Activated CD8-positive, alpha-beta memory T cell treated with anti-CD3 and anti-CD28 coated beads for 1 hour (primary cell): ENCODE measurements at places on chromosomes 1 and 21.

DNA sequence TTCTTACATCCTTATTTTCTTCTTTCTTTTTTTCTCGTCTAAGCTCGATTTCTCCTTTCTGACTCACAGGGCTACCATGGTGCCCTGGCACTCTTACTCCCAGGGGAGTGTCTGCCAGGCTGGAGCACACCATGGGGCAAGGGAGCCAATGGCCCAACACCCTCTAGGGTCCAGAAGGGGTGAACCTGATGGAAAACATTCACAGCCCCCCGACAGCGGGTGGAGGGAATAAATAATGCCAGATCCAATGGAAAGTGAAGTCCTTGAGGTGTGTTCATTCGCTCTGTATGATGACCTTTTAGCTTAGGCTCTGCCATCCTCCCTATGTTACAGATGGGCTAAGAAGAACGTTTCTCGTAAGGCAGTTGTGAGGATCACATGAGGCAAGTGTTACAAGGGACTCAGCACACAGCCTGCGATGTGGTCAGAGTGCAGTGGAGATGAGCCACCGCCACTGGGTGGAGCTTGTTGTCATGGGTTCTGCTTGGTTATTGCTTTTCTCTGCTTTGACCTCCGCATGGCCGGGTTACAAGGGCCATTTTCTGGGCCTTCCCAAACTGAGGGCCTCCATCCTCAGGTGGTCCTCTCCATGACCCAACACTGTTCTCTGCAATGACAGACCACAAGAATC lies 3.5 kb upstream of the FCMR start:
- DNase-seq: peak; percentile 43

DNA sequence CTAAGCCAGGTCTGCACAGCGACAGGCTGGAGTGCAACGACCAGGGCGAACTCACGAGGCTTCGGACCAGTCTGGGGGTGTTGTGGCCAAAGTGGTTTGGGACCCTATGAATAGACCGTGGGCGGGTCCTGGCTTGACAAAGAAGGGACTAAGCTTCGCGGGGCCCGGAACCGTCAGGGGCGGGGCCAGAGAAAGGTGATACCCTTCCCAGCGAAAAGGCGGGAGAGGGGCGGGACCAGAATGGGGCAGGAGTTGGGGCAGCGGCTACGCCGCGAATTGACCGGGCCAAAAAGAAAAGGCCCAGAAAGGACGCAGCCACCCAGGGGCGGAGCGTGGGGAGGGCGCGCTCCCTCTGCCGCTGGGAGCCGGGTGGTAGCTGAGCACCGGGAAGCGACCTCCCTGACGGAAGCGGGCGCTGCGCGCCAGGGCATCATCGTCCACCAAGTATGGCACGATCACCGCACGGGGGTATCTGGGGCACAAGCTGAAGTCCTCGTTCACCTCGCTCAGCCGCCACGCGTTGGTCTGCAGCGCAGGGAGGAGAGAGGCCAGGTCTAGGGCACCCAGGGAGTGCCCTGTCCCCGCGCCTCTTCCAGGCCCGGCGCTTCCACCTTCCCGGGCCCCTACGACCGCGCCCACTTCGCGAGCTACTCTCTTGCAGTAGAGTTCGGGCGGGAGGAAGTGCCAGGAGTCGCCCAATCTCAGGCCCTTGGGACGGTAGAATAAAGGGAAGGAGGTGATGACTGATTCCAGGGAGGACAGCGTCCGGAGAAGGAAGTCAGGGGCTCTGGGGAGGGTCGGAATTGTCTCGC lies 6.7 kb upstream of the FAM167B start:
- no peak for DNase-seq

DNA sequence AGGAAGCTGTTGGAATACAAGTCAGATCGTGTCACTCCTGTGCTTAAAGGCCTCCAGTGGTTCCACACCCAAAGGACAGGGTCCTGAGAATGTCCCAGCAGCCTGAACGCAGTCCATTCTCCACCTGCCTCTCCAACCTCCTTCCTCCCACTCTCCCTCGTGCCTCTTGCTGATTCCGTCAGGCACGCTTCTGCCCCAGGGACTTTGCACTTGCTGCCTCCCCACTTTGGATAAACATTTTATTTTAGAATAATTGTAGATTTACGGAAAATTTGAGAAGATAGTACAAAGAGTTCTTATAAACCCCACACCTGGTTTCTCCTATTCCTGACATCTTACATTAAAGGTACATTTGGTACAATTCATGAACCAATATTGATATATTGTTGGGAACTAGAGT lies 28.4 kb upstream of the LDLRAP1 start:
- no peak for DNase-seq

- DNase-seq: no peak
These were observed 30.0 kb downstream of the ADAMTS1 start for GRCh38 chr21:26815197-26815596.

- DNase-seq: no peak
These were observed 20.5 kb upstream of the KCNE2 start for GRCh38 chr21:34343347-34343746.

GRCh38 chr1:41439234-41439633 lies 45.2 kb downstream of the EDN2 start:
- no peak for DNase-seq

DNA sequence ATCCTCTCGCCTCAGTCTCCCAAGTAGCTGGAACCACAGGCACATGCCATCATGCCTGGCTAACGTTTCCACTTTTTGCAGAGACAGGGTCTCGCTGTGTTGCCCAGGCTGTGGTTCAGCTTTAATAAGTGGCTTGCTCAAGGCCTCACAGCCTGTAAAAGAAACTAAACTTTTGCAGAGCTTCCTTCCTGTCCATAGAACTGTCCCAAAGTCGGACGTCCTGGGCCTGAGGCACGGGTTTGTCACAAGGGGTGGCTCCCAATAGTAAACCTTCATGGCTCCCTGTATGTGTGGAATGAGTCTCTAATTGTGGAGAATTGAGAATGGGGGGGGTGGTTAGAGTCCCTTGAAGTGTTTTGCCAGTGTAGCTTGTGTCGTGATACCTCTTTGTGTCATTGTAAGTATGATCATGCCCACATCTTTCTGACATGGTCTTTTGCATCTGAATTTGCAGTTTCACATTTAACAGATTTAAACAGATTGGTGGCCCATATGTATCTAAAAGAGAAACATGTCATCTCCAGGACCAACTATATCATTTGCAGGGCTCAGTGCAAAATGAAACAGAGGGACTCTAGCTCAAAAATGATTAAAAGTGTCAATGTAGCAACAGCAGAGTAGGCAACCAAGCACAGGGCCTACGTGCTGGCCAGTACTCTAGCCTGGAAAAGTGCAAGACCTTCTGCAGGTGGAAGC lies 332.1 kb downstream of the KIF26B start:
- no peak for DNase-seq

DNA sequence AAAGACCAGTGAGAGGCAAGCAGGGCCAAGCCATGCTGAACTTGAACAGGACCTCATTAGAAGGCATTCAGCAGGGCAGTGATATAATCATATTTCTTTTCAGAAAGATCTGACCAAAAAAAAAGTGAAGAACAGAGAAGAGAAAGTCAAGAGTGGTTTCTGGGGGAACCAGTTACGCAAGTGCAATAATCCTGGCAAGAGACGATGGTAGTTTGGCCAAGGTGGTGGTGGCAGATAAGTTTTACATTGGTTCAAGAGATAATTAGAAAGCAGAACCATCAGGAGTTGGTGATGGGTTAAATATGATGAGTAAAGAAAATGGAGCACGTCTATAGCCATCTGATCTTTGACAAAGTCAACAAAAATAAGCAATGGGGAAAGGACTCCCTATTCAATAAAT lies 54.3 kb downstream of the ZSWIM5 start:
- DNase-seq: no peak

DNA sequence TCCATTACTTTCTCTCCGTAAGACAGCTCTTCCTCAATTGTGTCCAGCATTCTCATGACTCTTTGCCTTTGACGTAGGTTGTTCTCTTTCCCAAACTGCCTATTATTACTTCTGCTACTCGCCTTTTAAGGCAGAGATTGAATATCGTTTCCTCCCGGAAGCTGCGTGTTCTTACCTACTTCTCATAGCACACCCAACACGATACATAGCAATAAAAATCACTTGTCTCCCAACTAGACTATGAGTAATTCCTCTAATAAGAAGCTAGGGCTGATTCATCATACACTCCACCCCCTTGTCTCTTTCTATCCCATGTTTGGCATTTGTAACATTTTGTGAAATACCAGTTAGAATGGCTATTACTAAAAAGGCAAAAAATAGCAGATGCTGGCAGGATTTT lies 55.8 kb upstream of the SGIP1 start:
- DNase-seq: no peak

GRCh38 chr1:13760921-13761320 lies 60.9 kb downstream of the PRDM2 start:
- DNase-seq: no peak

DNA sequence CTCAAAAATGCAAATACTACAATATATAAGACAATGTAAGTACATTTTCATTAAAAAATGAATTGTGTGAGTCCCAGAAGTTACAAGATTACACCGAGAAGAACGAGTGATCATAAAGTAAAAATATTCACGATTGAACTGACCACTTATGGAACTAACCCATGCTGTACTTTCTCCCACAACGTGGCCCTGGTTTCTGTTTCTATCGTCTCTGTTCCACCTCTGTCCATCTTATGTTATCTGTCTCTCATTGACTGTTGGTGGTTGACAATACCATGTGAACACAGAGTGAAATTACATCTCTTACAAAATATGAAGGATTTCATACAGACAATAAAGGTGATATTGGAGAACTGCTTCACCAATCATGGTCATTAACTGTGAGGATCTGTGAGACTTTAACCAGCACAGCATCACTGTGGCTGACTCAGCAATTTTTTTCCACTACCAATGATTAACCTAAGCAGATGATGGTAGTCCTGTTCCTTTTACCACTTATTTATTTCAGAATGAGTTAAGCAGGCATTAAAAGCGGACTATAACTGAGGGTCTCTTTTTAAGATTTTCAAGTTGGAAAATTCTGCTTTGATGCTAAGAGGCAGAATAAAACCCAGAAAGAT lies 165.1 kb downstream of the TGFB2 start:
- no peak for DNase-seq

- DNase-seq: no peak
These were observed 13.2 kb upstream of the CRB1 start for GRCh38 chr1:197254866-197255265.

DNA sequence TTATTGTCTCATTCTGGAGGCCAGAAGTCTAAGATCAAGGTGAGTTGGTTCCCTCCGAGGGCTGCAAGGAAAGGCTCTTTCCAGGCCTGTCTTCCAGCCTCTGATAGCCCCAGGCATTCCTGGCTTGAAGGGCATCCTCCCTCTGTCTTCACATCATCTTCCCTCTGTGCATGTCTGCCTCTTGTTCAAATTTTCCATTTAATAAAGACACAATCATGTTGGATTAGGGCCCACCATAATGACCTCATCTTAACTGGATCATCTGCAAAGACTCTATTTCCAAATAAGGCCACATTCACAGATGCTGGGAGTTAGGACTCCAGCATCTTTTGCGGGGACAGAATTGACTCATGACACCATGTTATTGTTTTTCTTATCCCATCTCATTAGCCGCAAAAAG lies 24.5 kb downstream of the HUNK start:
- no peak for DNase-seq

DNA sequence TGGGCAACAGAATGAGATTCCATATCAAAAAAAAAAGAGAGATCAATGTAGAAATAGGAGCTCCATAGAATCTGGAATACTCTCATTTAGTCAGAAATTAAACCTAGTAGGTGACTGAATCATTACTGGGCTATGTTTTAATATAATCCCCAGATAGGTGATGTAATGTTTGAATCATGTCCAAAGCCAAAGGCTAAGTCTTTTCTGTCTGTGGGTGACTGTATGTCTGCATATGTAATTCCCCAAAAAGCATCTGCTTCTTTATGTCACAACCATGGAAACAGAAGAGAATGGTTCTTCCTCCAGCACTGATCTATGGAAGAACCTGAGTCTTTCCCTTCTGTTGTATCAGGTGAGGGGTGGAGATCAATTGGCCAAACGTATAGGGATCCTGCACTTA lies 5.8 kb downstream of the LAMC2 start:
- no peak for DNase-seq

DNA sequence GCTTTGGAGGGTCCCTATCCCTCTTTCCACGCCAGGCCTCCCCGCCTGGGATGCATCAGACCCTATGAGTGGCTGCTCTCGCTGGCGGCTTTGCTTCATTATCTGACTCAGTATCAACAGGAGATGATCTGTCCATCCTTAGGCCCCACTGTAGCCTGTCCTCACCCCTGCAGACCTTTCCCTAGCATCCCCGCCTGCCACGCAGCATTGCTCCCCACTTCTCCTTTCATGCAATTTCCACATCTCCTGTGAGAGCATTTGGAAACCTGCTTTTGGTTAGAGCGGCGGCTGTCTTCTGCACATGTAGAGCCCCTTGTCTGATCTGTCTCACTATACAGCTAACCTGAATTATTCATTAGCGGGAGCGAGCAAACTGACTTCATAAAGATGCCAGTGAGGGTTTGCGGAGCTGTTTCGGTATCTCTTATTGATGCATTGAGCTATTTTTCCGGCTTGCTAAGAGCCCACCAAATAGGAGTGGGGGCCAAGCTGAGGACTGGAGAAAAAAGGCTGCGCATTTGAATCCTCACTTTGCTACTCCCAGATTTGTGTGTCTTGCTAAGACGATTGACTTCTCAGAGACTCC lies 40.0 kb upstream of the ATP2B4 start:
- no peak for DNase-seq

DNA sequence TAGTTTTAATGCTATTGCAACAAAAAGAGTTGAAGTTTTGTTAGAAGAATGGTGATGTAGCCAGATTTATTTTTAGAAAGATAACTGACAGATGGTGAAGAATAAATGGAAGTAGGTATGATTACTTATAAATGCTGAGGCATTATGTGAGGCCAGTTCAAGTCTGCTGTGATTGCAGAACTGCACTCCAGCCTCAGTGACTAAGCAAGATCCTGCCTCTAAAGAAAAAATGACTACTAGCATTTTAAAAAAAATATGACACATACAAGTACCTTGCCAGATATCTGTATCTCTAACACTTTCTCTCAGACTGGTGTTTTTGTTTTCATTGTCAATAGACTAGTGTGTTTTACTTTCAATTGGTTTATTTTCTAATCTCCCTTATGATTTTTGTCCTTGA lies 1242.4 kb upstream of the ADGRL4 start:
- no peak for DNase-seq

- no peak for DNase-seq
These were observed 131.8 kb upstream of the PKN2 start for GRCh38 chr1:88552226-88552625.

GRCh38 chr1:239276051-239276450 lies 110.3 kb upstream of the CHRM3 start:
- no peak for DNase-seq

DNA sequence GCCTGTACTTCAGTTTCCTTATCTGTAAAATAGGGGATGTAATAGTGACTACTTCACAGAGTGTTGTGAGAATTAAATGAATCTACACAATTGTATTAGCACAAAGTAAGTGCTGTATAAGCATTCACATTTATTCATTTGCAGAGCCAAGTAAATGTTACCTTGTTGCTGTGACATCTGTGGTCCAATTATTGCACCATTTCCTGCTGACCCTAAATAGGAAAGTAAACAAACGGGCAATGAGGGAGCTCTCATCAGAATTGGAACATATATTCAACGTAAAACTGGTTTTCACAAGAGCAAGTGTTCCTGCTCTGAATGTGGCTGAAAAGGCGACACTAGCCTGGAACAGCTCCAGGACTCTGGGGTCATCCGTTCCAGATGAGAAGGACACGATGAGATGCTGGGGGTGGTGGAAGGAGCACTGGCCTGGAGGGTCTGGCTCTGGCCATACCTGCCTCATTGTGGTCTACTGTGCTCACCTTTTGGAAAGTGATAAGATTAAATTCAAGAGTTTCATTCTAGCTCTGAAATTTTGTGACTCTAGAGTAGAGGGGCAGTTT lies 34.5 kb downstream of the PROX1 start:
- DNase-seq: no peak
